Endodermal cell (in vitro differentiated cells): ENCODE measurements at places on chromosomes 7 and 10.

DNA sequence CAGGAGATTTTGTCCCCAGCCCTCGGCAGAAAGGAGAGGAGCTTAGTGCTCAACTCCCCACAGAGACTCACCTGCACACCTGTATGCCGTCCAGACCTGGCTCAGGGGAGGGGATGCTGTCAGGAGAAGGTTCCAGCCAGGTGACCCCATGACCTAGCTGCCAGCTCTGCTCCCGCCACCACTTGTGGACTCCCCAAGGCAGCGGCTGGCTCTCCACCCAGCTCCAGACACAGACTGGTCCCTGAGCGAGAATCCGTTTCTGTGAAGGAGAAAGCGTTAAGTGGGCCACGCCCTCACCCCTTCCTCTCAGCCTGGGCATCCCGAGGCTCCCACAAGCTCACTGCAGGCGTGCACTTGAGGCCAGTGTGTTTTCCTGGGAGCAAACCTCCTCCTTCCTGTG, 76.4 kb downstream of the RGS10 start:
- H3K36me3 ChIP-seq, result no peaks in the 10 kb centered on the region
- no peaks in the 10 kb centered on the region for H3K4me1 ChIP-seq
- no peak for DNase-seq
- no peak overlapping the region for H3K4me3 ChIP-seq
- peaks cover 8% of the 10 kb centered on the region for H3K27me3 ChIP-seq

- peaks cover 7% of the 10 kb centered on the region for H3K27me3 ChIP-seq
- no peak for DNase-seq
- peaks cover 5% of the 10 kb centered on the region for H3K4me1 ChIP-seq
- H3K36me3 ChIP-seq, result no peaks in the 10 kb centered on the region
Measured at GRCh38 chr10:119296703-119297102, 89.3 kb downstream of the GRK5 start.

DNA sequence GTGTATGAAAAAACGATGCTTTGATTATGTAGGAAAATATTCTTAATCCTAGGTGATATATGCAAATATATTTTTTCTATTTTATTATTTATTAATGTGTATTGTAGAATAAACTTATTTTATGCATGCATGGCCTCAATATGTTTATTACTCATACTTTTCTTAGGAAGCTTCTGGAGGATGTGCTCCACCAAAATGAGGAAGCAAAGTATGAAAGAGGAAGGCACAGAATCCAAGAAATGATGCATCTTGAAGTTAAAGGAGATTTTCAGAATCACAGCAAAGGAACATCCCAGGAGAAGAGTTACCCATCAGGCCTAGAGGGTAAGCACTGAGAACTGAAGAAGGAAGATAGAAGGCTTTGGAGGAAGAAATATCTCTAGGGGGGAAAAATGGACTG, 35.0 kb upstream of the MRPS16 start:
- H3K4me1 ChIP-seq, result no peaks in the 10 kb centered on the region
- H3K36me3 ChIP-seq, result no peaks in the 10 kb centered on the region
- DNase-seq, result no peak

GRCh38 chr10:115084277-115084850, 8.8 kb upstream of the ATRNL1 start:
- no peak for DNase-seq
- H3K27me3 ChIP-seq, result no peaks in the 10 kb centered on the region
- H3K4me3 ChIP-seq, result no peak overlapping the region
- no peak overlapping the region for H3K27ac ChIP-seq

- no peak for DNase-seq
- H3K36me3 ChIP-seq, result no peaks in the 10 kb centered on the region
- no peaks in the 10 kb centered on the region for H3K27me3 ChIP-seq
- H3K27ac ChIP-seq, result no peak overlapping the region
- H3K4me3 ChIP-seq, result no peak overlapping the region
Measured at GRCh38 chr10:25797888-25798429, 136.1 kb upstream of the MYO3A start.

GRCh38 chr7:45001826-45002225, 1.8 kb downstream of the CCM2 start:
- H3K27me3 ChIP-seq, result no peaks in the 10 kb centered on the region
- H3K4me1 ChIP-seq, result no peaks in the 10 kb centered on the region
- peak overlapping the region; percentile 89 for H3K4me3 ChIP-seq
- no peak overlapping the region for H3K27ac ChIP-seq
- DNase-seq, result no peak

DNA sequence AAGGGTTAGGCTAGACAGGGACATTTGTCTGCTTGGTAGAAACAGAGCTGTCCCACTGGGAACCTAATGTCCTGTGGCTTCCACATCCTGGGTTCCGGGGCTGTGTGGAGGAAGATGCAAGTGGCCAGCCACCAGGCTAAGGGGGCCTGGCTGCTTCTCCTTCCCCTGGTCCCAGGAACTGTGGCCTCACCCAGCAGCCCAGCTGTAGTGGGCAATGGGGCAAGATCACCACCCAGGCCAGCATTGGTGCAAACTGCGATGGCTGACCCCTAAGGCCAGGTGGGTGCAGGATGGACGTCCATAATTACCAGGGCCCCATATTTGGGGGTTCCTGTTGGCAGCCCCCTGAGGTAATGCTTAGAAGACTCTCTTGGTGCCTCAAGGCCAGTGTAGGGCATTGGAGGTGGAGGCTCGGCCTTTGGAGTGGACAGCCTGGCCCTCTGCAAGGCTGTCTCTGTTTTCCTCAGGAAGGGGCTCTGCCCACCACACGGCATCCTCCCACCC, 226.7 kb downstream of the TCF7L2 start:
- peaks cover 5% of the 10 kb centered on the region for H3K4me1 ChIP-seq
- H3K4me3 ChIP-seq, result no peak overlapping the region
- H3K36me3 ChIP-seq, result no peaks in the 10 kb centered on the region
- DNase-seq, result peak; percentile 28
- no peaks in the 10 kb centered on the region for H3K27me3 ChIP-seq
- no peak overlapping the region for H3K27ac ChIP-seq
